Osteocyte (in vitro differentiated cells): ENCODE measurements at places on chromosomes 11 and 22. TPM values are rescaled to one million over a fixed set of nuclear protein-coding genes. Genes with fewer than 3 reads are reported as not detected.

Gene SLC22A8
- not detected in 2 replicates for total RNA-seq

Gene GLYAT
- total RNA-seq = not detected in 2 replicates

Gene RHOD
- total RNA-seq = 9.3 and 9.4 TPM in 2 replicates

Gene OR52E8
- not detected in 2 replicates for total RNA-seq

Gene THRSP
- not detected in 2 replicates for total RNA-seq

Gene OR4S2
- total RNA-seq = not detected in 2 replicates

Gene APOBEC3F
- total RNA-seq = 9.9 and 13.0 TPM in 2 replicates
